Stimulated activated CD8-positive, alpha-beta memory T cell treated with anti-CD3 and anti-CD28 coated beads, Interleukin-15, amount 100 ng/mL, for 48 hours (primary cell): ENCODE measurements at places on chromosomes 11 and 22.

GRCh38 chr11:74777877-74778276, 29.2 kb downstream of the RNF169 start:
- no peak for DNase-seq

- DNase-seq, result no peak
Measured at GRCh38 chr22:36282328-36282831, 29.4 kb downstream of the APOL1 start.

DNA sequence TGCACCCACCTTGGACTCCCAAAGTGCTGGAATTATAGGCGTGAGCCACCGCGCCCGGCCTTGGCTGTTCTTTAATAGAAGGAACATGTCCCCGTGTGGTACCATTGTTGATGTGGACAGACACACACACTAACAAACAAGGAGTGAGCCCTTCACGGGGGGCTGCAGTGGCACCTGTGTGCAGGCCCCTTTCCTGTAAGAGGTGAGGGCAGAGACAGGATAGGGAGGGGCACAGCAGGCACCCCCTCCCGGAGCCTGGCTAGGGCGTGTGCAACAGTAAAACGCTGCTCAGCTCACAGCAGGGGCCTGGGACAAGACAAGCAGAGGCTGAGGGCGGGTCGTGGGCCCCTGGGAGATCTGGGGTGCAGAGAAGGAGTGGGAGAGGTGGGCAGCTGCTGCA, 37.8 kb downstream of the GRIK4 start:
- no peak for DNase-seq

DNA sequence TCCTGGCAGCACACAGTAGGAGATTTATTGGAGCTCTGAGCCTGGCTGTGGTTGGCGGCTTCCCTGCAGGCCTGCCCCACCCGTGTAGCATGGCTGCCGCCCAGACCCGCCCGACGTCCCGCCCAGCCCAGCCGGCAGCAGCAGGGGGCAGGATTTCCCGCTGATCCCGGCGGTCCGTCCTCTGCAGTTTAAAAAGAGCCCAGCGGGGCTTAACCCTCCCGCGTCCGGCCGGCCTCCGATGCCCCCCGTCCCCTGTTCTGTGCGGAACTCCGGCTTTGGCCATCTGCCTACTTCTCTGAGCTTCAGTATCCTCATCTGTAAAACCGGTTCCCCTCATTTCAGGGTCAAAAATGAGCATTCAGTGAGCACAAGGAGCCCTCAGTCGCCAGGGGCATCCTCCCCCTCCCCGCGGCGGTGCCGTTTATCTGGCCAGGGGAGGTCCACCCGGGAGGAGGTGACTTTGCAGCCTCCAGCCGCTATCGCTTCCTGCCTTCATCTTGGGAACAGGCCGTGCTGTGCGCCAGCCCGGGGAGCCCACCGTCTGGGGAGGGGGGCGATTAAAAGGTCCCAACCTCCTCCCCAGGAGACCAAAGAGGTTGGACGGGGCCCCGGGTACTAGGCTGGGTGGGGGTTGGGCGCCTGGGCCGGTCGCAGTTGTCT, at the start of gene GAS2L1:
Gene GAS2L1 (plus strand): TSS at position 476 of the 660 bp plus-strand sequence. CDS start 1,456 bp downstream, outside the sequence.
- peak; percentile 37 for DNase-seq

DNA sequence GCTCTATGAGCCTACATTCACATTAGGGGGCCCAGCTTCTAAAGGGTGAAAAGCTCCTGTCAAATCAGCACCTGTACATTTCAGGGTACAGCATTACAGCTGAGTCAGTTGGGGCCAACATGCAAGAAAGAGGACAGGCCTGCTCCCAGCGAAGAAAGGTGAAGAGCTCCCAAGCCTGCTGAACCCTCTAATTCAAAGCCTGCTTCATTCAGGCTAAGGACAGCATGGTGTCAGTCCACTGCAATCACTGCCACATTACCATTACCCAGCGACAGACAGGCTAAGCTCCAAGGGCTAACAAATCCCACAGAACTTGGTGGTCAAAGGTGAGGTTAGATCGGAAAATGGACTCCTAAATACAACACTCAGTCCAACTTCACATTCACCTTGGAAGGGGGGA, 65.4 kb upstream of the CHRM4 start:
- no peak for DNase-seq

- no peak for DNase-seq
Measured at GRCh38 chr22:24926849-24927579, 19.5 kb downstream of the LHFPL7 start.

GRCh38 chr11:73189723-73190556, 28.1 kb upstream of the P2RY2 start:
- no peak for DNase-seq

- DNase-seq, result no peak
Measured at GRCh38 chr11:44978961-44979331, 28.3 kb upstream of the TP53I11 start.

- DNase-seq, result no peak
Measured at GRCh38 chr22:45889539-45890350, 87.2 kb downstream of the WNT7B start.

- no peak for DNase-seq
Measured at GRCh38 chr11:119258180-119258579, 52.0 kb downstream of the CBL start.

DNA sequence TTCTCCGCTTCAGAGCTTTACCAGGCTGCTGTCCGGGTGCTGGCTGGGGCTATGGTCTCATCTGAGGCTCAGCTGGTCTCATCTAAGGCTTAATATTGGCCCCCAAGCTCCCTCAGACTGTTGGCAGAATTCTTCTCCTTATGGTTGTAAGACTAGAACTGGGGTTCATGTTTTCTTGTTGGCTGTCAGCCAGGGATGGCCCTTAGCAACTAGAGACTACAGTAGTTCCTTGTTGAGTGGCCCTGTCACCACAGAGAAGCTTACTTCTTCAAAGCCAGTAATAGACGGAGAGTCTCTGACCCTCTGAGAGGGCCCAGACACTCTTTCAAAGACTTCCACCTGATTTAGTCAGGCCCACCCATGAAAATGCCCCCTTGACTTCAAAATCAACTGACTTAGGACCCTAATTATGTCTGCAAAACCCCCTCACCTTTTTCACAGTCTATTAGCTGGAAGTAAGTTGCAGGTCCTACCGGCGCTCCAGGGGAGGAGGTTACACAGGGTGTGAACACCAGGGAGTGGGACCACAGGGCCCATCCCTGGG, 24.2 kb upstream of the TREH start:
- no peak for DNase-seq

GRCh38 chr22:46796566-46797195, 34.2 kb downstream of the TBC1D22A start:
- DNase-seq, result no peak

GRCh38 chr22:29382580-29383302, 5.6 kb downstream of the AP1B1 start:
- DNase-seq, result no peak

DNA sequence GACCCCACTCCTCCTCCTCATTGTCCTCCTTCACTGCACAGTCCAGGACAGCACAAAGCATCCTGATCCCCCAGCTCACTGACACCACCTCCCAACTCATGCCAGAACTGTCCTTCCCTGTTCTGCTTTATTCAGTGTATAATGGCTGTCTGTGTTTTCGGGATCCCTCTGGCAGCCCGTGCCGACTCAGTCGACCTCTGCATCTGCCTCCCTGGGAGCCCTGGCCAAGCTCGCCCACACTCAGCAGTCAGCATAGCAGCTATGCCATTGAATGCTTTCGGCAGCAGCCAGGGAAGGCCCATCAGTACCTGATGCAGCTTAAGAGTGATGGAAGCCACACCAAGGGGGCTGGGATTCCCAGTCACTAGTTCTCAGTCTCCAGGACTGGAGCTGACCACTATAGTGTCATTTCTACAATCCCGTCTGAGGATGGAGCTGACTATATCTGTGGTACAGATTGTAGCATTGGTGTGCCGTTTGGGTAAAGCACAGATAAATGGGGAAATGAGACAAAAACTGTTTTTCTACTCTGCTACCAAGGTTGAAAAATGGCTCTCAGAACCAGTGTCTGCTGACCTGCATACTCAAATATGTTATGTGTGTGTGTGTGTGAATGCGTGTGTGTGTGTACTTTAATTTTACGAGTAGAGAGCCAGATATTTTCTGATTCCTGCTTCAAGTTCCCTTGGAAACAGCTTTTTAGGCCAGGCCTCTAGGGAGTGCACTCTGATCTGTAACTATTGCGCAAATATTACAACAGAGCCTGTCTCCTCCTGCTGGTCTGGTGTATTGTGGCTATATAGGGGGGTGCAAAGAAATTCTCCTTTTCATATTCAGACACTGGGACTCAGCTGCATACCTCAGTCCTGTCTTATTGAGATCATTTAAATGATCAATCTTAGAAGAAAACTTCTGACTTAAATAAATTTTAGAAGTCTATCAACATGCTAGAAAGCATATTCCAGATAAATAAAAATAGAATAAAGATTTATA, 78.8 kb upstream of the TOP3B start:
- no peak for DNase-seq

DNA sequence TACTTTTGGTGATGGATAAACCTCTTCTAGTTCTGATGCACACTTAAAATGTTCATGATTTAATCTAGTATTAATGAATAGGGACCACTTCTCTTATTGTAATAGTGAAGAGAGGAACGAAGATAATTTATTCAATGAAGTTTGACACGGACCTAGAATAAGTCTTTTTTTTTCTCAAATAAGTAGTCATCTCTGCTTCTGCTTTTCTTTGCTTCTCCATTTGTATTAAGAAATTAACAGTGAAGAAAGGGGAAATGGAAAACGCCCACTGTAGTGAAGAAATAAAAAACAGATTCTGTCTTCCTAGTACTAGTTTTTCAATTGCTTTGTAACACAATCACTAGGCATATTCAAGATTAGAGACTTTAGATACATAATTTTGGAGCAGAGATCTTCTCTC, 73.0 kb downstream of the CD44 start:
- DNase-seq, result no peak

DNA sequence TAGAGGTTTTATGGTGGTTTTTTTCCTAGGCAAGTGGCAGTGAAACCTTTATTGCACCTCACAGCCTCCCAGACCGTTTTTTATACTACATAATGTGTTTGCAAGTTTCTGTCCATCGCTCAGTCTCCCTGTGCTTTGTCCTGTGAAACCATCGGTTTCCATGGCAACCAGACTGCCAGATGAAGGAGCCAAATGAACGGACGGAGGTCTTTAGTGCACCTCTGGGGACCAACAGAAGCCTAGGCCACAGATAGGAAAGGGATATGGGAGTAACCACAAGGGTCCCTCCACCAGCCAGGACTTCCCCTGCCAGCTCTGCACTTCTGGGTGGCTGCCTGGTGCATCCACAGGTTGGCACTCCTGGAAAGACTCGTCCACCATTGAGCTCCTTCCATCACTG, 165.0 kb downstream of the CHST1 start:
- no peak for DNase-seq

DNA sequence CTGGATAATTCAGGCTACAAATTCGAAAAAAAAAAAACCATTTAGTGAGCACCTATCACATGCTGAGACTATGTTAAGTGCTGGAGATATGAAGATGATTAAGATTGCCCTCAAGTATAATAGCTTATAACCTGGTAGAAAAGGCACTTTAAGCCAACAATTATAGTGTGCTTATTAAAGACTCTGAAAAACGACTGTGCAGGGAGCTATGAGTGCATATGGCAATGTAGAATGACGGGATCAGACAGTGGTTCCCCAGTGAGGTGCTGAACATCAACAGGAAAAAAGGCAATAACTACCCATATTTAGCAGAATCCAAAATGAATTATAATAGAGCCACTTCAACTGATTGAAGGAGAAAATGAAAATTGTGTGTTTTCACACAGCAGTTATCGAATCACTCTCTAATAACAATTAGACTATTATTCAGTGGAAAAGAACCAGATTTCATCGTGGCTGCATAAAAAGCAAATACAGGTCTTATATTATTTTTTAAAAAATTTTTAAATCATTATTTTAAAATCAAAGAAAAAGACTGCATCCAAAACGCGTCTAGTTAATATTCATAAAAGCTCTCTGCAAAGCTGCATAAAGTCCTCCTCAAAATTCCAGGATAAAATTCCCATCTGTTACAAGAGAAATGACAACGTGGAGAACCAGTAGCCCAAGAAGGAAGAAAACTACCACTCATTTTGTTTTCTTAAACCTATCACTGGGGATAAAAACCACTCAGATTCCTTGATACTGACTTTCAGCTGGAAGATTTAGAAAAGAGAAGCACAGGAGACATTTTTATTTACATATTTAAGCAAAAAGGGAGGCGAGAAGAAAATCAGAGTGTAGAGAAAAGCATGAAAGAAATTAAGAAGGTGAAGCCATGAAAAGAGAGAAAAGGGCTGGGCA, 1.1 kb downstream of the MTMR2 start:
- no peak for DNase-seq

DNA sequence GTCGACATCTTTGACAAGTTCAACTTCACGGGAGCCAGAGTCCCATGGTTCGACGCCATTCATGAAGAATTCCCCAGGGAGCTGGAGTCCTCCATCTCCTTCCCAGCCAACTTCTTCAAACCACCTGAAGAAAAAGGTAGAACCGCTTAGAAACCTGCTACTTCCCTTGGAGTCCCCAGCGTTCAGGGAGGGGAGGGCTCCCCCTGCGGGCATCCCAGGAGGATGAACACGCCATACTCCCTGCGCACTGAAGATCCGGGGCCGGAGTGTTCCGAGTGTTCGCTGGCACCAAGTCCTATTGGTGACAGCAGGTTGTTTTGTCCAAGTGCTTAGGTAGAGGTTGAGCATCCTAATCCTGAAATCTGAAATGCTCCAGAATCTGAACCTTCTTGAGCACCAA, 51.7 kb upstream of the PRODH start:
- DNase-seq, result no peak

DNA sequence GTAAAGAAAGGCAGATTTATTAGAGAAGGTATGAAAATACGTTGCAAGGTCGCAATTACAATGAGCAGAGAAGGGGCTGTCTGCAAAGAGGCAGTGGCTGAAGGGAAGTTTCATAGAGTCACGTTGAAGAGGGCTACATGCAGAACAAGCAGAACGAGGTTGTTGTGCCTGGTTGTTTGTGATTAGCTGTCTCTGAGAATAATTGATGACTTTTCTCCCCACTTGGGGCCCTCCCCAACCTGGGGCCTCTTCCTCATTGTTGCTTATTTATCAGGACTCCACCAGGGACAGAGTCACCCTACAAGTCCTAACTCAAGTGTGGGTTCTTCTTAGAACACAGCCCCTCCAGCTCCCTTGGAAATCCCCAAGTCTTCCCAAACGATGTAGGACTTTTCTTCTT, 29.1 kb downstream of the CSF2RB start:
- DNase-seq, result no peak

- DNase-seq, result no peak
Measured at GRCh38 chr11:88508418-88508758, 170.9 kb upstream of the CTSC start.

DNA sequence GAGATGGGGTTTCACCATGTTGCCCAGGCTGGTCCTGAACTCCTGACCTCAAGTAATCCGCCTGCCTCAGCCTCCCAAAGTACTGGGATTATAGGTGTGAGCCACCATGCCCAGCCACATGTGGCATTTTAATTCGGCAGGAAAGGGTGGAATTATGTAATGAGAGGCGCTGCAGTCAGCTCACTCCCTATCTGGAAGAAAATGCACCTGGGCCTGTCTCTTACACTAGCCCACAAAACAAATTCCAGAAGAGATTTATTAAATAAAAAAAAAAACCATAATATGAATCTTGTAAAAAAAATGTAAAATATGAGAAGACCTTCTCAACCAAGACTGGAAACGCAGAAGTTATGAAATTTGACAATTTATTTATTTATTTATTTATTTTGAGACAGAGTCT, 8.2 kb upstream of the KAT5 start:
- DNase-seq, result no peak

- no peak for DNase-seq
Measured at GRCh38 chr11:27477831-27478230, 5.2 kb upstream of the LGR4 start.
